CD4-positive, alpha-beta T cell treated with Interleukin-15 for 4 hours (primary cell): ENCODE measurements at places on chromosomes 2 and 18.

DNA sequence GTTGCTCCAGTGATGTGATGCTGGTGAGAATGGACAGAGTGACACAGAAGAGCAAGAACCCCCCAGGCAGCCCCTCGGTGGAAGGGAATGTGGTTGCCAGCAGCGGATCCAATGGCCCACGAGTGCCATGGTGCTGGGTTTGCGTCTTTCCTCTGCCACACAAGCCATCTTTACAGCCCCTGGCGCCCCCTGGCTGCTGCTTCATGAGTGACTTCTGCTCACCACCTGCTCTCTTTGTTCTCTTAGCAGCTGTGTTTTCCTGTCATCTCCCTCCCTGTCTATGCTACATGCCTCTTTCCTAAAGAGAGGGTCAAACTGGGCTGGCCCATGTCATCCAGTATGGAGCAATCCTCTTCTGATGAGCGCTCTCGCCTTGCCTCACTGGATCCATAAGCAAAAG lies 300.0 kb upstream of the SMIM21 start:
- no peak for DNase-seq

- DNase-seq = no peak
Measured at GRCh38 chr2:157324331-157324843, 1.2 kb downstream of the ERMN start.

DNA sequence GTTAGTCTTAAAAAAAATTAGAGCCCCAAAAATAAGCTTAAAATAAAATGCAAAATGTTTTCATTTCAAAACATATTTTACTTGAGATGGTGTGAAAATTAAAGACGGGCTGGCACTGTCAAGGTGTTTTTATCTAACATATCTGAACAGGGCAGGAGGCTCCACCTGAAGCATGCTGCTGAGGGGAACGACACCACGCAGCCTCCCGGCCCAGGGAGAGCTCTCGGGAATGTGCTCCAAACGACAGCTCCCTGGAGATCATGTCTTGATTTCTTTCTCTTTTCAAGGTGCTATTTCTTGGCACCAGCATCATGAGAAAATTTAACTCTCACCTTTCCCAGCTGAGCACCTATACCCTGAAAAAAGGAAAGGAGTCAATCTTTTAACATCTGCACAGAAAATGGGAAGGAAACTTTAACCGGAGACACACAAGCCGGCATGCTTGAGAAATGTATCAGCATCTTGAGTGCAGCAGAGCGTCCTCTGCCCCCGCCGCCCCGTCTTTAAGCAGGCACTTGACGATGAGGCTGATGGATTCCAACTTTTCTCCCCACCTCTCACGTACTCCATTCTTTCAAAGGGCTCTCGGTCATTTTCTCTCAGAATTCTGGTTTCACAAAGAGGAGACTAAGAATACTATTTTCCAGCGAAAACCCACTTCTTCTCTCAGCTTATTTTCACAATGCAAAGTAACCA lies 56.6 kb downstream of the EIPR1 start:
- DNase-seq = no peak

GRCh38 chr2:43831543-43832294 lies 6.9 kb downstream of the ABCG5 start:
- no peak for DNase-seq

DNA sequence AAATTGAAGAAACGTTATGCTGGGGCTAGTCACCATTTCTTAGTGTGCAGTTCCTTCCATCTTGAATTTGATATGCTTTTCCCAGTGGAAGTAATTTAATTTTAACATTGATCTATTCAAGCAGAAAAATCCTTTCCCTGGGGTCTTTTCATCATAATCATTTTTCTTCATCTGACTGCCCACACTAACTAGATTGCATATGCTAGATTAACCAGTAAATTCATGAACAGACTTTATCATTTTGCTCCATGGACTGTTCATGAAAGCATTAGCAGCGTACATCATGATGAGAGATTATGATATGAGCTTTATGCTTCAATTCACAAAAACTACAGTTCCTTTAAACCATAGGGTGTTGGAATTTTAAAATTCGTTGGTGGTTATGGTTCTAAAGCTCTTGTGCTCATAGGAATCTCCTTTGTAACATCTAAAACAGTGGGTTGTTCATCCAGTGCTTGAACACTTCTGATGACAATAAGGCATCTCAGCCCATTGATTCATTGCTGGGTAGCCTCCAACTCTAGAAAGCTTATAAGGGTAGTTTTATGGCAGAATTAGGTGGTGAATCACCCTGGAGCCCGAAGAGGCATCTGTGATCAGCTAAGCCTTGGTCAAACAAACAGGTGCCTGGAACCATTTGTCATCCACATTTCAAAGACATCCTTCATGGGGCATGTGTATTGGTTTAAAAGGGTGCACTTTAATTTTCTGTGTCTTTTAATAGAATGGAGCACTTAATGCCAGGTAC lies 77.2 kb upstream of the NDUFV2 start:
- DNase-seq = no peak

DNA sequence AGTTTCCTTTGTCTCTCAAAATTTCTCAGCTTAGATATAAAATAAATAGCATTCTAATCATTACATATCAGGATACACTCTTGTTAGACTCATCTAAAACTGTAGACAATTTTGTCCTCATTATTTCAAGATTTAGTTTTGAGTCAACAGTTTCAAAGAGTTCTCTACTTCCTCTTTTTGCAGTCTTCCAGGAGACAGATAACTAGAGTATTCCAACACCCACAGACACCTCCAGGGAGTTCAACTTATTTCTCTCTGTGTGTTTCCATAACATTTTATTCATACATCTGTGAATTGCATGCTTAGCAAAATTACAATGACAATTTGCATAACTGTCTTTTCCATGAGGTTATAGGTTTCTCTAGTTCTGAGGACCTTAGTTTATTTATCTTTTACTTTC lies 166.6 kb upstream of the HNMT start:
- DNase-seq = no peak

DNA sequence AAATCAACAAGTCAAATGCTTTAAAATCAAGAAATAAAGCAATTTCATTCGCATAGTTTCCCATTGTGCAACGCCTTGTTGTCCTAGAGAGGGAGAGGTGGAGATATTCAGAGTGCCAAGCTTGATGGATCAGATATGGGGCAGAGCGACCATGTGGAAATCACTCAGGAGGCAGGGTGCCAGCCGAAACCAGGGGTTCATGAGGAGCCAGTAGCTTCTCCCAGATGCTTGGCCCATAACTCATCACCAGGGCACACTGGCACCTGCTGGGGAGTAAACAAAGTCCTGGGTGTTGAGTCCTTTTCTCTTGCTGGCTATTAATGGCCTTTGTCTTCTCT lies 53.0 kb upstream of the ASAP2 start:
- no peak for DNase-seq

DNA sequence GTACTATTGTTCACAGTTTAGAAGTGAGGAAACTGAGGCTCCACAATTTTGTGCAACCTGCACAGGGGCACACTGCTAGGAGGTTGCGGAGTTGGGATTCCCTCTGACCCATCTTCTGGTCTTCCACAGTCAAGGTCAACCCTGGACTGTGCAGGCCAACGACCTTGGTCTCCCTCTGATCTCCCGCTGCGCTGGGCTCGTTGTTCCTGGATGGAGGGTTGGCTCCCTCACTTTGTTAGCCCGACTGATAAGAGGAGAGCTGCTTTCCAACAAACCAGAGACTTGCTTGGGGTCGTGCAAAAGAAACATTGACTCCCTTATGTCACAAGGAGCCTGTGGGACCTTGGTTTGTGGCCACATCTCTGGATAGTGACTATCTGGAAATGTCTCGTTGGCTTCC lies 187.6 kb downstream of the MYCN start:
- DNase-seq = no peak

GRCh38 chr2:215364157-215365155 lies 52.6 kb downstream of the ATIC start:
- no peak for DNase-seq

- no peak for DNase-seq
Measured at GRCh38 chr18:63878343-63878742, 9.2 kb upstream of the SERPINB2 start.

GRCh38 chr2:215793747-215794595 lies 219.4 kb downstream of the MREG start:
- DNase-seq = no peak

DNA sequence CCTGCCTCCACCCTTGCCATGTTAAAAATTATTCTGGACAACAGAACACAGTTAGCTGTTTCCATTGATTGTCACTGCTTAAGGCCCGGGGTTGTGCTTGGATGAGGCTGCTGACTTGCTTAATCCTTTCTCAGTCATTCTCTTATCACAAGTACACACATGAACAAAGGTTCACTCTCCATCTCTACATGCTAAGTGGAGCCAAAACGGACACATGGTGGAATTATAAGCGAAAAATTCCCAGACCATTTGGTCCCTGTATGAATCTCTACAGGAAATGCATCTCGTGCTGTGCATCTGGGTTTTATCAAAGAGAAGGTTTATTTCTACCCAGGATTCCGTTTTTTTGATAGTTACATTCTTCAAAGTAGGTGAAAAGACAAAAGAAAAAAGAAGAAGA lies 177.5 kb upstream of the ETAA1 start:
- DNase-seq = no peak

- DNase-seq = no peak
Measured at GRCh38 chr2:6977113-6977741, 60.0 kb downstream of the RNF144A start.

GRCh38 chr2:199631129-199631528 lies 173.4 kb upstream of the SATB2 start:
- no peak for DNase-seq

DNA sequence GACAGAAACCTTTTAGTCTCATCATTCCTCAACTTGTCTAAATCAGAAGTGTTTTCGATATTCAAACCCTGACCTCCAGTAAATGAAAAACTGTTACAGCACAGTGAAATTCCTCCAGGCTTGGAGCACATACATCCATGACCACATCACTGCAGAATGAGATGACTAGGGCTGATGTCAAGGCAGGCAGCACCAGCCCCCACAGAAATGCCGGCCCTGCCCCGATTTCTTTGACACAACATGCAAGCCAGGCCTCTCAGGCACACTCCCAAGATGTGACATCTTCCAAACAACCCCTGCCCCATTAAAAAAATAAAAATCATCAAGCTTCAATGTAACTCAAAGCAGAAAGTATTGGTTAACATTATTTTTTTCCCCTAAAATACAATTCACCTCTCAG lies 103.3 kb downstream of the CTAGE1 start:
- DNase-seq = no peak

DNA sequence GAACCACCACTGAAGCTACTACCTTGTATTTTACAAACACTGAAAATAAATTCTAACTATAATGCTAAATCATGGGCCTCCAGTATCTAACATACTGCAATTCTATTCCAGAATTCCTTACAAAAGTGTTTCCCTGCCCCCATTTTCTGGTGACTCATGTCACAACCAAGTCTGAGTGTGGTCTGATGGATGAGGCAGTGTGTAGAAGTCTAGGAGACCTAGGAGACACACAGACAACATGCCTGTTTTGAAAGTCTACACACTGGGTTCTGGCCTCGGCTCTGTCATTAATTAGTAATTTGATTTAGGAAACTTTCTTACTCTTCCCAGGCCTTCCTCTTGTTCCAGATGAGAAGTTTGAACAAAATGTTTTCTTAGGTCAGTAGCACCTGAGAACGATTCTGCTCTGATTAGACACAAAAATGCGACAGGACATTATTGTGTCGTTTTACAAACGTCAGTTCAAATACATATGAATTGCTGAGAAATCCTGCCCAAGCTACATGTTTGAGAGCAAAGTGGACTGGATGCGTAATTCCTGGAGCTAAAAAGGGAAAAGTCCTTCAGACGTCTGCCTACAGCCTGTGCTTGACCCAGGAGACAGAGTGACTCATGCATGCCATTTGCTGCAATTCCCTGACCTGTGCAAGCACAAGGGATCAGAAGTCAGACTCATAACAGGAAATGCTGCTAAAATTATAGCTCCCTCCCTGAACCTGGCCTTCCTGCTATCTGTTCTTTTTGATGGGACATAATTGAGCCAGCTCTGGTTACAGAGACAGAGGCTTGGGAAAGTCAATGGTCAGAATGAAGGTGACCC lies 494.4 kb downstream of the SOX11 start:
- DNase-seq = no peak

DNA sequence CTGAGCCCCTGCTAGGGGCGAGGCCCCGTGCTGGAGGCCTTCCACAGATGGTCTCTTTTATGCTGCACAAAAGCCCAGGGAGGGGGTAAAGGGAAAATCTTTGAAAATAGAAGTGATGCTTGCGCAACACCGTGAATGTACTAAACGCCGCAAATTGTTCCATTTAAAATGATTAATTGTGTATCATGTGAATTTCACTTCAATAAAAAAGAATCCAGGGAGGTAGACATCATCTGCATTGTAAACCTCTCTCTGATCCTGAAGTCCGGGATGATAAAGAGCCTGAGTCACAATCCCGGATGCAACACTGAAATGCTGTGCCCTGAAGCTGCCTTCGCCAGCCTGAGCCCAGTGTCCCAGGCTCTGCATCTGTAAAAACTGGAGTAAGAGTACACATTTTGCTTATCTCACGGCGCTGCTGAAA lies 107.7 kb upstream of the PPP1CB start:
- no peak for DNase-seq

- DNase-seq = no peak
Measured at GRCh38 chr2:231667496-231667895, 40.8 kb upstream of the PTMA start.

DNA sequence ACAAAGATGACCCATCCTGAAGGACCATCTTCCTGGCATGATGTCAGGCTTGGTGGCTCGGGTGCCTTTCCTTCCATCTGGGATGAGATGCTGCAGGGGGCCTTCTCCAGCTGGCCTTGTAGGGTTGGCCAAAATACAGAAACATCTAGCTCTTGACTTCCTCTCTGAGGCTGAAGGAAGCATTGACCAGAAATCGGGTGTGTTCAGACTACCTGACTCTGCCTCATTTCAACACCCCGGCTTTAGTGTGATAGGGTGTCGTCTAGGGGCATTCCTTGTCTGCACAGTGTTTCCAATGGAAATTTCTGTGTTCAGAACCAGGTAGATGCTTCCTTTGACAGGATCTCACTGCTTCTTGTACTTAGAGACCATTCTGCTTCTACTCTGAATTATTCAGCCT lies 115.7 kb upstream of the SPRED2 start:
- no peak for DNase-seq

- no peak for DNase-seq
Measured at GRCh38 chr2:173278794-173279526, 75.7 kb upstream of the CDCA7 start.

- no peak for DNase-seq
Measured at GRCh38 chr18:44541159-44541558, 139.5 kb upstream of the SETBP1 start.

GRCh38 chr2:6352906-6353515 lies 512.7 kb downstream of the CMPK2 start:
- no peak for DNase-seq

DNA sequence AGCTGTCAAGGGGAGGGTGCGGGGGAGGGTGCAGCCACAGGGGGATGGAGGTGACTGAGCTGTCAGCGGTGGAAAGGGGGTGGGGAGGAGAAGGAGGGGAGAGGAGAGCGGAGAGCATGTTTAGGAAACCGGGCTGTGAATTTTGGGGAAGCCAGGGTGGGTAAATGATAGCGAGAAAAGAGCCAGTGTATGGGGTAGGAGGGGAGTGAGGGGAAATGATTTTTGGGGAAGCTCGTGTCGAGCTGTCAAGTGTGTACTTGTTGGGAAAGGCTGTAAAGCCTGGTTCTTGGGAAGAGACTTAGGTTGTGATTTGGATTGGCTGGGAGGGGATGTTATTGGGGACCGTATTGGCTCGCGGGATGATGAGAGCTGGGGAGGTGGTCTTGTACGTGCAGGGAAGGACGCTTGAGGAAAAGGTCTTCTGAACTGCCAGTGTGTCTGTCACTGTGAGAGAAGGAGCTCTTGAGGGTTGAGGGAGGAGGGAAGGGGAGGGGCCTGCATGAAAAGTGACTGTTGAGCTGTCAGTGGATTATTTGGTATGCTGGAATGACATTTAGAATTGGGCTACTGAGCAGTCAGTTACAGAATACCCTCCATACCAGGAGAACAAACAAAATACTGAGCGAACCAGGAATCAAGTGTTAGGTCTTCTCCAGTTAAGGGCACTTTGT lies 1.0 kb downstream of the UBR3 start:
- peak; percentile 49 for DNase-seq
